ENCODE measurements at places on chromosomes 11 and 22.

GRCh38 chr22:30195245-30196140 lies 51.1 kb downstream of the LIF start:
- no peak for DNase-seq

- no peak for DNase-seq
Measured at GRCh38 chr11:71118671-71119250, 133.6 kb downstream of the SHANK2 start.

- no peak for DNase-seq
Measured at GRCh38 chr11:11239959-11240358, 113.1 kb downstream of the CSNK2A3 start.

GRCh38 chr11:30346068-30346688 lies 23.3 kb downstream of the ARL14EP start:
- DNase-seq = no peak

DNA sequence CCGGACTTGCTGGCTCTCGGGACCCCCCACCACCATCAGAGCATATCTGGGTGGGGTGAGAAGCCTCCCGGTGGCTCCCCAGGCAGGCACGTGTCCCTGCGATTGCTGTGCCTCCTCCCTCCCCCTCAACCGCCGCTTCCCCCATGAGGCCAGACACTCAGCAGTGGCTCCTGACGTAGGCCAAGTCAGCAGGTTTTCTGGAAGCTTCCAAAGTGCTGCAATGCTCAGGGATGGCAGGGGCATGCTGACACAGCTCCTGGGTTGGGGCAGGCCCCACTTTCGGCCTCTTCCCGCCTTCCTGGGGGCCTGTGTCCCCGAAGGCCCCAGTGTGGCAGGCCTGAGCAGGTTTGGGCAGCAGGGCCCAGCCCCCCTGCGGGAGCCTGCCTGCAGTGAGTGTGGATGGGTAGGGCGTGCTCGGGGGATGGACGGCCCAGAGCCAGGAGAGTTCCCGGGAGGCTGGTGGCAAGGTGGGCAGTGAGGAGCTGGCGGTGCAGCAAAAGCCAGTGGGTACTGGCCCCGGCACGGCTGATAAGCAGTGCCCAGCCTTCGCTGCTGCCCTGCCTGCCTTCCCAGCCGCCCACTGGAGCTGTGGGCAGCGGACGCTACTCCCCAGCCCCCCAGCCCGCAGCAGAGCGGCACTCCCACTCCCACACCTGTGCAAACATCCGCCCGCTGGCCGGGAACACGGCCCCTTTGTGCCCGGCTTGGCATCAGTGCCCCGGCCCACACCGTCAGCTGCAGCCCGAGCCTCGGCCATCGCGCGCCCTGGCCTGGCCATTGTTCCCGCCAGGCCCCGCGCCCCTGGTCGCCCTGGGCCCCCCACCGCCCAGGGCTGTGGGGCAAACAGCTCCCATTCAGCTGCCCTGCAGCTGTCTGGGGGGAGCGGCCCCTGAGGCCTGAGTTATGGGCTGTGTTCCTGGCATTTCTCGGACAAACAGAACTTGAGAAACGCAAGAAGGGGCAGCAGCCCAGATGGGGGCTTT lies 125.0 kb downstream of the KCNQ1OT1 start:
- no peak for DNase-seq

Data from stimulated activated CD8-positive, alpha-beta memory T cell treated with anti-CD3 and anti-CD28 coated beads, Interleukin-12 subunit alpha, Interleukin-12 subunit beta, amount 100 ng/mL, for 4 hours (primary cell).